EL (cell line): ENCODE measurements at places on chromosomes 4 and X.

GRCh38 chr4:112002248-112002661 lies 143.0 kb upstream of the FAM241A start:
- no peak for DNase-seq

DNA sequence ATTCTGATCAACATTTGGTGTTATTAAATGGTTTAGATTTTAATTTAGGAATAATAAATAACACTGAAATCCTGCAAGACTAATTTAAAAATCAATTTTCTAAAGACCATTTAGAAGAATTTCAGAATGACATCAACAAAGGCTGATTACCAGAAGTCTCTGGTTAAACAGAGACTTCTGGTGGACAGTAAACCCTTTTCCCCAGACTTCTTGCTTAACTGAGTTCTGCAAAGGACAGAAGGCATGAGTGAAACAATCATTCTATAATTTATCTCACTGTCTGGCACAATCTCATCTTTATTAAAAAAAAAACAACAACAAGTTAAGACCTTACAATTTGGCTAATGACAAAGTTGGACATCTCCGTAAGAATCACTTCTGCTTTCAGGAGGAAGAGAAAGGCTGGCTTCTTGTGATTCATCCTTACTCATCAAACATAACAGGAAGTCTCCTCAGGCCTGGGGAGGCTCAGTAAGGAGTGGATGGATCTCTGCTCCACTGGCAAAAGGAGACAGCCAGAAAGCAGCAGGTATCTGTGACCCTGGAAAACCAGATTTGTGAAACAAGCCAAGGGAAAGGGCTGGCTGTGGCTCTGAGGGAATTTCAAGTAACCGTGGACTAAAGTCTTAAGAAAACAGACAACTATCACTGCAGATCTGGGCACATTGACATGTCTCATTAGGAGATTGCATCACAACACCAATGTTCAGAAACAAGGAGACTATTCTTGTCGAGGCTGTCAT lies 908 bp upstream of the TLR6 start:
- peak; percentile 88 for DNase-seq

DNA sequence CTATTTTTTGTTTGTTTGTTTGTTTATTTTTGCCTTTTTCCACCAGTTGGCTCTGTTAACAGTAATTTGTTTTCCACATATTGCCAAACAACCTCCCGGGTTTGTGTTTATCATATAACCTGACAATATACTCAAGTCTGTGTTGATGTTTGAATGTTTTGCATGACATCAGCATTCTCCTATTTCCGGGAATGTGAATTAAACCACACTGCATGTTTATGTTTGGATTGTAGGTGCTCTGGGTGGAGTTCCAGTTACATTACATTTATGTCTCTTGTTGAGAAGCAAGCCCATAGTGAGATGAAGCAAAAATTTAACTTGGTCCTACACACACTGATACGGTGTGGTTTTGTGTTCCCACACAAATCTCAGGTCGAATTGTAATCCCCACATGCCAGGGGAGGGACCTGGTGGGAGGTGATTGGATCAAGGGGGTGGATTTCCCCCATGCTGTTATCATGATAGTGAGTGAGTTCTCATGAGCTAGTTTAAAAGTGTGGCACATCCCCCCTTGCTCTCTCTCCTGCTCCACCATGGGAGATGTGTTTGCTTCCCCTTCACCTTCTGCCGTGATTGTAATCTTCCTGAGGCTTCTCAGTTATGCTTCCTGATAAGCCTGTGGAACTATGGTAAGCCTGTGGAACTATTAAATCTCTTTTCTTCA lies 54.4 kb upstream of the CLNK start:
- DNase-seq, result no peak

DNA sequence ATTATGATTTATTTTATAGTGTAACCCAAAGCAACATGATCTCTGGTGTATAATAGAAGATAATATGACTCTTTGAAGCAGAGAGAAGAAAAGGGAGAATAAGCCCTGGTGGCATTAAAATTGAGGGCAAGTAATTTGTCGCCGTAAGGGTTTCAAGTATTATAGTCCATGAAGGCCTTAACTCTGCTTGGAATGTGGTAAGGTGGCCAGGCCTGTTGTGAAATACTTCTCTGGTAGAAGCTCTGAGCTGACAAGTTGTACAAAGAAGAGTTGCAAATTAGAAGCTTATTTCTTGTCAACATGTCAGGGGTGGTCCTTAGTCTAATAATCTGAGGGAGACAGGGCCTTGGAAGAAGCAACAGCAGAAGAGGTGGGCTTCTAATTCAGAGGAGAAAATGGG lies 151.7 kb upstream of the HHIP start:
- DNase-seq, result no peak

DNA sequence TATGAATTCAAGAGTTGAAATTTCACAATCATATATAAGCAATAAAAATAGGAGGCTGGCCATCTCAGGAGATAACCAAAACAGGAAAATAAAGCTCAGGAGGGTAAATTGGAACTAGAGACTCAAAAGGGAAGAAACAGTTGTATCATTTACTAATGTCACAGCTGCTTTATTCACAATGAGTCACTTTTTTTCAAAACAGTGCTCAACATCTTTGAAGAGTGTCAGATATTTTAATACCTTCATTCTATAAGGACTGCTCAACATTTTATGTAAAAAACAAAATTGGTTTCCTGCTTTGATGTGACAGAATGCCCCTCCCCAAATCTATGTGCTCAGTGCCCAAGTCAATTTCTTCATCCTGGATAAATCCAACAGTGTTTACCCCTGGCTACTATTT lies 97.7 kb downstream of the DDX60 start:
- DNase-seq, result peak; percentile 29

- DNase-seq, result no peak
Measured at GRCh38 chr4:99117876-99118693, 26.0 kb downstream of the ADH4 start.

DNA sequence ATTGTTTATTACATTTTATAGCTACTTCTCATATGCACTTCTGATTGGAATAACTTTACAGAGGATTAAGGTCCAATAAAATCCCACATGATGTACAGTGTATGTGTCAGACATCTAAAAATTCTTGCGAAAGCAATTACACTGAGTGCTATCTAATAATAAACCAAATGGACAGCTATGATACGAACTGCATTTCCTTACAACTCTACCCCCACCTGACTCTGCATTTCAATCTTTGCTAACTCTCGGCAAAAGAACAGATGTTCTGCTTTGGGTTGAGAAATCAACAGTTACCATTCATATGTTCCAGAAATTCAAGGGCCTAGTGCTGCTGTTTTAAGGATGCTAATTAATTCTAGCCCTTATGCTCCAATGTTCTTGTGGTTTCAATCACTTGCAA lies 287.9 kb upstream of the NOCT start:
- DNase-seq, result no peak

DNA sequence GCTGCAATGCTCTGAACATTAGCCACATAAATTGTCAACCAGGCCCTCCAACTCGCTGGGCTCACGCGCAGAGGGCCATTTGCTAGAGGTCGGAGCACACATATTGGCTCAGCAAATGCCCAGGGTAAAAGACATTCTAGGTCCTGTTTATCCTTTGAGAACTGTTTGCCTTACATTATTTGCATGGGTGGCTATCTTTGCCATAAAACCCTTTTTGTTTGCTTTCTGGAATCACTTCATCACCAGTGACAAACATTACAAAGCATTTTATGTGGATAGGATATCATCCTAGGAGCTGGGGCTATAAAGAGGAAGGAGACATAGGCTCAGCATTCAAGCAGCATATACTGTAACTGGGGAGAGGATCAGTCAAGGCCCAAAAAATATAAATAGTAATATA lies 149.2 kb upstream of the RAI2 start:
- DNase-seq, result no peak

GRCh38 chr4:180792541-180792940 lies 1450.7 kb upstream of the TENM3 start:
- no peak for DNase-seq

- DNase-seq, result no peak
Measured at GRCh38 chrX:11305641-11306040, 12.4 kb downstream of the AMELX start.

DNA sequence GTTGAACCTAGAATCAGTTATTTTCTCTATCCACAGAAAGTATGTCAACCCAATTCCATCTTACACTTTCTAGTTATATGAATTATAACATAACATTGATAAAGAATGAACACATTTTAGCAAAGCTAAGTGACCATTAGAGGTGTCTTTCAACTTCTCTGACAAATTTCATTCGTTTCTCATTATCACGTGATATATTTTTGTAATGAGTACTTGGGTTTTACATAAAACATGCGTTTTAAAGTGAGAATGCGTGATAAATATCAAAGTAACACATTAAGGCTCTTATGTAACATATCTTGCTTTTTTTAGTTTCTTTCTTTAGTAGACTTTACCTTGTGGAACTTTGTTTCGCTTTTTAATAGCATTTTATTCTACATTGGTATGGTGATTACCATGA lies 1715.1 kb upstream of the IGFBP7 start:
- no peak for DNase-seq
